ENCODE measurements at places on chromosomes 2 and 18. TPM values are rescaled to one million over a fixed set of nuclear protein-coding genes. Genes with fewer than 3 reads are reported as not detected.

DNA sequence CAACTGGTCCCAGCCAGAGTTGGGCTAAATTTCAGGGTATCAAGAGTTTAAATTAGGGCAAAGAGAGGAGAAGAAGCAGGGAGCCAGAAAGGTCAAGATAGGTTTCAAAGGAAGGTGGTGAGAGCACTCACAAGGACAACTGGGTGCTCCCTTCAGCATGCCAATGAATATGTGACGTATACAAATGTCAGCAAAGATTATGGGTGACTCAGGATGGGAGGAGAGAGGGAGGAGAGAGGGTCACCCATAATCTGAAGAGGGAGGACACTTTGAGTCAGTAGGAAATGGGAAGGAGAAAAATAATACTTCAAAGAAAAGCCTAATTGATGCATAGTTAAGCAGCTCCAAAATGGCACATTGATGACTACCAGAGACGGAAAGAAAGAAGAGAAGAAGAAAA is 53.1 kb upstream of the ABCA12 start:
- H3K27me3 ChIP-seq = peaks cover 4% of the 10 kb centered on the region
- no peaks in the 10 kb centered on the region for H3K36me3 ChIP-seq
- no peak overlapping the region for H3K4me3 ChIP-seq
- no peaks in the 10 kb centered on the region for H3K4me1 ChIP-seq

- no peak for DNase-seq
- no peaks in the 10 kb centered on the region for H3K36me3 ChIP-seq
- H3K4me1 ChIP-seq = peaks cover 24% of the 10 kb centered on the region
- no peak overlapping the region for H3K27ac ChIP-seq
- no peaks in the 10 kb centered on the region for H3K27me3 ChIP-seq
Observed at GRCh38 chr2:46539327-46540276, 60.2 kb downstream of the TMEM247 start.

Gene NAB1
- total RNA-seq = 53.6 TPM

DNA sequence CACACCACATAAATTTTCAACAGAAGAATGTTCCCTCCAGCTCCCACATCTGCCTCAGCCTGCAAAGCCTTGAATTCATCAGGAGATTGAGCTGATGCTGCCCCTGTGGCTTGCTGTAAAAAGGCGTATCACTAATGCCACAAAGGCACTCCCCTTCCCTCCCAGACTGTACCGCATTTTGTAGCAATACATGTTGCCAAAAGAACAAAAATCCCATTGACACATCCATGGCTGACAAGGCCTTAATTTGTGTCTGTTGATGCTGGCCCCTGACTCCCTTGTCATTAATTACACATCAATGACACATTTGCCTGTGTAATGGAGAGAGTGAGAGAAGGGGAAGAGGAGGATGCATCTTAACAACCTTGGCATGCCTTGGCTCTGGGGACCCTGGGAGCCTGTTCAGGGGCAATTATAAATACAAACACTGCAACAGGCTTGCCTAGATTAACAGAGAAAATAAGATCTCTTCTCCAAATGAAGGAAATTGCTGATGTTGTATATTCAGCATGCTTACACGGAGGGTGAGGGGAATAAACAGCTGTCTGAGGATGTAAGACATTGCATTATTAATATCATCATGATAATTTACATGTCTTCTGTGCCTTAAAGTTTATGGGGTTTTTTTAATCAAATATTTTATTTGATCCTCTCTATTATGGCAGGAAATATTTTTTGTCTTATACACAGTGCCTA is 264.0 kb downstream of the SUCLG1 start:
- H3K4me3 ChIP-seq = no peak overlapping the region
- no peaks in the 10 kb centered on the region for H3K4me1 ChIP-seq
- H3K27ac ChIP-seq = no peak overlapping the region
- H3K36me3 ChIP-seq = no peaks in the 10 kb centered on the region
- H3K27me3 ChIP-seq = no peaks in the 10 kb centered on the region

Gene CACNB4
- total RNA-seq = 3.4 TPM

GRCh38 chr18:76252139-76252538 is 242.9 kb downstream of the ZNF516 start:
- no peaks in the 10 kb centered on the region for H3K4me1 ChIP-seq
- H3K27ac ChIP-seq = no peak overlapping the region
- H3K27me3 ChIP-seq = peaks cover 6% of the 10 kb centered on the region
- no peak overlapping the region for H3K4me3 ChIP-seq

Gene TMEM178A
- total RNA-seq = 1.6 TPM

Gene IRS1
- total RNA-seq = 20.0 TPM

Gene STPG4
- 0.37 TPM for total RNA-seq

Gene AP1S3
- 3.5 TPM for total RNA-seq

Gene ABCG8
- total RNA-seq = not detected

DNA sequence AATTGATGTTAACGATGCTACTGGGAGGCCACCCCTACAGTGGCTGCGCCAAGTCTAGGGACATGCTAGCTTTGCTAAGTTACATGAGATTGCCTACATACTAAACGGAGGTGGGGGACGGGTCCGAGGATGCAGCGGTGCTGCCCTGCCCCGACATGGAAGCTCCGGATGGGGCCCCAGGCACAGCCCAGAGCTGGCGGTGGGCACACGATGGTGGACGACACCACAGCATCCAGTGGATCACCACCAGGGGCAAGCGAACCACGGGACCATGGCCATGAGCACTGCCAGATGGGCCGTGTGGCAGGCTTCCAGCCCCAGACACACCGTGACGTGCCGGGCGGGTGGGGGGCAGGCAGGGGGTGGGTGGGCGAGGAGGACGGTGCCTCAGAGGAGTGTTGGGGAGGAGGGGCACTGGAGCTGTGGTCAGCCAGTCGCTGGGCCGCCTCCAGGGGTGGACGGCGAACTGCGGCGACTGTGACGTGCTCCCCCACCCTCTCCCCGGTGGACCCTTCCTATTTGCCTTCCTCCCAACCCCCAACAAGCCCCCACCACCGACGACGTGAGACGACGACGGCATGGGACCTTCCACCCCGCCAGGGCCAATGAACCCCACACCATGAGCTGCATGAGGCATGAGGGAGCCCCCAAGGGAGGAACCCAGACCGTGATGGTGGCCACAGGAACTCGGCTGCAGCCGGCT is 90.6 kb upstream of the ANKRD30BL start:
- H3K4me3 ChIP-seq = no peak overlapping the region
- no peak overlapping the region for H3K27ac ChIP-seq
- no peaks in the 10 kb centered on the region for H3K4me1 ChIP-seq
- peak; percentile 83 for DNase-seq
- H3K36me3 ChIP-seq = no peaks in the 10 kb centered on the region

DNA sequence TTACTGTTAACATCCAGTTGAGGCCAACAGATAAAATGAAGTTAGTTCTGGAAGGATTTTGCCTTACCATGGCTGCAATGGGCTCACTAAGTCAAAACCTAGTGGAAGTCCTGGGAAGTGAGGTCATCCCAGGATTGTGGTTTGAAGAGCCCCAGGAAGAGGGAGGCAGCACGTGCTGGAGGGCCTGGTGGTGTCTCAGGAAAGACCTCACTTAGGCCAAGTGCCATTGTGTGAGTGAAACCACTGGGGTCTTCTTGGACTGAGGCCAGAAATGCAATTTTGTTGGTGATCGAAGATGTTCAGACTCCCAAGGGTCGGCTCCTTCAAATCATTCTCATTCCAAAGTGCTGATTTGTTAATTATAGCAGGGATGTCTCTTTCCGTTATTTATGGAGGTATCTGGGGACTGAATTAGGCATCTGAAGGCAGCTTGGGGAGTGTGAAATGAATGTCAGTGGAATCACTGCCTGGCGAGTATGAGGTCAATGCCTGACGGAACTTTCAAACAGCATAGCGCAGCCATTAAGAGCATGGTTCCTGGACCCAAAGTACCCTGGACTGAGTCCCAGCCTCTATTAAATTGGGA is 60.0 kb downstream of the IL1R2 start:
- no peak overlapping the region for H3K4me3 ChIP-seq
- no peaks in the 10 kb centered on the region for H3K36me3 ChIP-seq
- no peaks in the 10 kb centered on the region for H3K27me3 ChIP-seq
- no peak for DNase-seq
- peaks cover 59% of the 10 kb centered on the region for H3K4me1 ChIP-seq
- peak overlapping the region; percentile 85 for H3K27ac ChIP-seq

Gene KCNG2
- not detected for total RNA-seq

- no peak for DNase-seq
- no peak overlapping the region for H3K4me3 ChIP-seq
- H3K4me1 ChIP-seq = no peaks in the 10 kb centered on the region
Observed at GRCh38 chr2:65885266-65885665, 452.9 kb upstream of the SPRED2 start.

GRCh38 chr18:64659196-64659595 is 510.3 kb upstream of the LINC00305 start:
- H3K27ac ChIP-seq = no peak overlapping the region
- no peaks in the 10 kb centered on the region for H3K4me1 ChIP-seq
- H3K27me3 ChIP-seq = no peaks in the 10 kb centered on the region
- DNase-seq = no peak
- H3K4me3 ChIP-seq = no peak overlapping the region

Gene ADAM17
- 42.2 TPM for total RNA-seq

- peaks cover 19% of the 10 kb centered on the region for H3K36me3 ChIP-seq
- peaks cover 20% of the 10 kb centered on the region for H3K4me1 ChIP-seq
- H3K27me3 ChIP-seq = no peaks in the 10 kb centered on the region
- no peak overlapping the region for H3K4me3 ChIP-seq
- DNase-seq = no peak
Observed at GRCh38 chr2:15359716-15360531, 201.2 kb downstream of the NBAS start.

GRCh38 chr2:47720559-47720958 is 62.4 kb upstream of the MSH6 start:
- no peaks in the 10 kb centered on the region for H3K4me1 ChIP-seq
- H3K4me3 ChIP-seq = no peak overlapping the region
- H3K27me3 ChIP-seq = peaks cover 18% of the 10 kb centered on the region
- H3K27ac ChIP-seq = no peak overlapping the region
- DNase-seq = no peak

DNA sequence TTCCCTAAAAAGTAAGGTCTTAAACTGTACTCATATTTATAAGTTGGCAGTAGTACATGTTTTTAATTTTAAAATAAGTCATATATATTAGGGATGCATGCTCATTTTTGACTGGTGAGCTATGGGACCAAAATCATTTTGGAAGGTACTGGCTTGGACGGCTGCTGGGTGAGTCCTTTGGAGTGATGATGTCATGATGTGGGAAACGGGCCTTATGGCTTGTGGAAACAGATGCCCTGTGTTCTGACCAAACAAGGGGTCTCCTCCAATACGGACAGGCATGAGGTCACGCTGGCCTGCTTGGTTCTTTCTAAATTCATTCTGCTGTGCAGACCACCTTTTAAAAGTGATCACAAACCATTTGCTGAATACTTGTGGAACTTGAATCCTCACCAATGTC is 109.2 kb upstream of the MGAT5 start:
- peaks cover 46% of the 10 kb centered on the region for H3K4me1 ChIP-seq
- no peaks in the 10 kb centered on the region for H3K27me3 ChIP-seq
- no peak overlapping the region for H3K4me3 ChIP-seq
- H3K27ac ChIP-seq = no peak overlapping the region
- peaks cover 2% of the 10 kb centered on the region for H3K36me3 ChIP-seq

- H3K36me3 ChIP-seq = no peaks in the 10 kb centered on the region
- no peak for DNase-seq
- H3K4me1 ChIP-seq = peaks cover 3% of the 10 kb centered on the region
- H3K4me3 ChIP-seq = no peak overlapping the region
Observed at GRCh38 chr18:13799396-13799795, 24.6 kb upstream of the MC5R start.
